ENCODE measurements at places on chromosomes 5 and 9.

DNA sequence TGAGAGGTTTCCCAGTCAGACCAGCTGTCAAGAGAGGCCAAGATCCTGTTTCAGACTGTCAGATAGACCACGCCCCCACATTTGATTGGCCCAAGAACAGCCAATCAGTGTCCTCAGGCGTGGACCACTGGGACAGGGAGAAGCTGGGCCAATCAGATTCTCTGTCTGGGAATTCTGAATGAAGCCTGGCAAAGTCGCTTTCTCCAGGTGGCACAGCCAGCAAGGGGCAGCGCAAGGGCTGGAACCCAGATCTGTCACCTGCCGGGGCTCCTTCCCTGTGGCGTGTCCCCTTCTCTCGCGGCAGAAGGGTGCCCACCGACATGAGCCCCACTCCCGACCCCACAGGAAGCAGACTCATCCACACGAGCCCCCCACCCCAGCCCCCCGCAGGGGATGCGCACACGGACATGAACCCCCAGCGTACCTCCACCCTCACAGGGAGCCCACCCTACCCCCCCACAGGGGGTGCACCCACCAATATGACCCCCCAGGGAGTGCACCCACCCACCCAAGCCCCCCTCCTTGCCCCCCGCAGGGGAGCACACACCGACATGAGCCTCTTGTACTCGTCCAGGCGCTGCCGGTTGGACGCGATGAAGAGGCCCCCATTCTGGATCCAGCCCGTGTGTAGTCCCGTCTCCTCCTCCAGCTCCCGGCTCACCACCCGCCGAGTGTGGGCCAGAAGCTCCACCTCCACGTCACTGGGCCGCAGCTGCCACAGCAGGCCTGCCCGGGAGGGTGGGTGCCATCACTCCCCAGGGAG is 6.1 kb downstream of the SARDH start:
- DNase-seq, result peak; percentile 5

DNA sequence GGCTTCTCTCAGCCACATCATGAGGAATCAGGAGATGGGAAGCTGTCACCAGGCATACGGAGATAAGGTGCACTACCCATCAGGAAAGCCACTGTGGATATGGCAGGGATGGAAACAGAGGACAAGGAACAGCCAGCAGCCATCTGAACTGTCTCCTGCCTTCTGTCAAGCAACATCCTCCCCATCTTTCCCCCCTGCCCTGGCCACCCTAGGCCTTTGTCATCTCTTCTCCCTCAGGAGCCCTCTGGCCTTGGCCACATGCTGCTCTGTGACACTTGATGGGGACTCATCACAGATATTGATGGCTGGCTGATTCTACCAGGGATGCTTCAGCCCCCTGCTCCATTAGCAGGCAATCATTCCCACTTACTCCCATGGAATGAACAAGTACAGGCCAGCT is 21.1 kb upstream of the MEIKIN start:
- DNase-seq, result no peak

- no peak for DNase-seq
Observed at GRCh38 chr9:20593537-20593936, 28.8 kb downstream of the MLLT3 start.

DNA sequence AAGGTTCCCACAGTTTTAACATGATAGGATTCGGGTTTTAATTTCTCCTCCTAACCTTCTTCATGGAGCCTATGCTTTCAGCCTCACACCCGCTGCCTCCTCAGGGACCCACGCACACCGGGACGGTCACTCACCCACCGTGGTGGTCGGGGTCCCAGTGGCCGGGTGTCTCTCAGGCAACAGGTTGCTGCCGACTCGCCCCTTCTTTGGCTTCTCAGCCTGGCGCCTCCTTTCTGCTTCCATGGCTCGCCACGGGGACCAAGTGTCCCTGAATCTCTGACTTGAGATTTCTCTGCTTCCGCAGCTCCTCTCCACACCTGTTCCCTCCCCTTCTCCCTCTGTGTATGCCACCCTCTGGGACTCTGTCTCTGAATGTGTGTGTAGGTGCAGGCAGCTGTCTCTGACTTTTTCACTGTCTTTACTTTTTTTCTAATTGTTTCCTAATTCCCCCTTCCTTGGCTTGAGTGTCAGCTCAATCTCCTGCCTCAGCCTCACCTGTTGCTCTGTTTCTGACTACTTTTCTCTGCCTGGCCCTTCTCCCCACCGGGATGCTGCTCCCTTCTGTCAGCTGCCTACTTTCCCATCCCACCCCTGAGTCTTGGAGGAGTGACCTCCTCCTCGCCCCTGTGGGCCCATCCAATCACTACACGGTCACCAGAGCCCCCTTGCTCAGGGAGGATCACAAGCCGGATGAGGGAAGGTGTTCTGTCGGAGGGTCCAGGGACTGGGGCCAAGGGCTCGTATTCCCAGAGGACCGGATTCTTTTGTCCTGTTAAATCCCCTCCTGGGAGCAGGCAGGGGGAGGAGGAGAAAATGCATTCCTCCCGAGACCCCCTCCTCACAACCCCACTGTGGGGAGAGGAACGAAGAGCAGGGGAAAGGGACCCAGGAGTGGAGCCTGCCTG is at the start of gene PROP1:
TSS of gene PROP1 (minus strand) at position 552 of the 905 bp plus-strand sequence. CDS start at position 243, 309 bp downstream.
- DNase-seq, result no peak

- no peak for DNase-seq
Observed at GRCh38 chr5:1320436-1321344, 24.2 kb downstream of the CLPTM1L start.

GRCh38 chr5:157481265-157481664 is 21.3 kb downstream of the NIPAL4 start:
- no peak for DNase-seq

GRCh38 chr9:113712053-113712452 is 164.1 kb upstream of the ZNF618 start:
- DNase-seq, result no peak

- no peak for DNase-seq
Observed at GRCh38 chr9:110619831-110620230, 40.3 kb upstream of the SVEP1 start.

DNA sequence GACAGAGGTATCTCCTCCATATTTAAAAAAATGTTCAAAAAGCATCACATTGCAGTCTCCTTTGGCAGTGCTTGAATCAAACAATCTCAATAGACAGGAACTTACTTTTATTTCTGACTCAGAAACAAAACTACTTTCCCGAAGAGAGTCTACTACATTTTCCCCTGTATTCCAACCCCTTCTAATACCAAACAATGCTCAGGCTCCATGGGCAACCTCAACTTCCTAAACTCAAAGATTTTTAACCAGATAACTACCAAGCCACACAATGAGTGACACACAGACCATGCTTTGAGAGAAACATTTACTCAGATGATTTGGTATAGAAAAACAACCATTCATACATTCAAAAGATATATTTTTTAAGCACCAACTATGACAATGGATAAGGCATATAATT is 70.5 kb downstream of the APBA1 start:
- DNase-seq, result no peak

- DNase-seq, result no peak
Observed at GRCh38 chr9:29882767-29883166, 2309.5 kb upstream of the C9orf72 start.

DNA sequence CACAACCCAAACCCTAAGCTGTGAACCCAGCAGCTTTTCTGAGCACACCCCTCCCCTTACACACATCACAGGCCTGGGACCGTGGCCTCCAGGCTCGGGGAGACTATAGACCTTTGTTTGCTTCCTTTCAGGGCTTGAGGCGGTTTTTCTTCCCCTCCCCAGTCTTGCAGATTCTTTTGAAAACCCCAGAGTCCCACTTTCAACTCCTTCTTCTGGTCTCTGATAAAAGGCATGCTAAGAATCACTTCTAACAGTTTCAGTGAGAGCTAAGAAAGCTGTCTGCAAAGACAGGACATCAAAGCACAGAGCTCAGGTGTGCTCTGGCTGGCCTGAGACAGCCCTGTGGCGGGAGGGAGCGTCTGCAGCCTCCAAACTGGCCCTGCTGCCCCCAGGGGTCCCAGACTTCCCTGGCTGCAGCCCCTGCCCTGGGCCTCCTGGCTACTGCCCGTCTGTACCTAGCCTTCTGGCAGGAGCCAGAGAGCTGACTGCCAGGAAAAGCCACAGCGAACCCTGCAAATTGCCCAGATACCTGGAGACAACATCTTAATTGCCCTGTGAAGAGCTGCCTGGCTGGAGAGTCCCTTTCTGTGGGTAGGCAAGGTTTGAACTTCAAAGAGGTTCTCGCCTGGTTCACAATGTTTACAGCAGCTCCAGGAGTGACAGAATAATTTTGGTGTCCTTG is 138.9 kb downstream of the GADD45G start:
- DNase-seq, result no peak

DNA sequence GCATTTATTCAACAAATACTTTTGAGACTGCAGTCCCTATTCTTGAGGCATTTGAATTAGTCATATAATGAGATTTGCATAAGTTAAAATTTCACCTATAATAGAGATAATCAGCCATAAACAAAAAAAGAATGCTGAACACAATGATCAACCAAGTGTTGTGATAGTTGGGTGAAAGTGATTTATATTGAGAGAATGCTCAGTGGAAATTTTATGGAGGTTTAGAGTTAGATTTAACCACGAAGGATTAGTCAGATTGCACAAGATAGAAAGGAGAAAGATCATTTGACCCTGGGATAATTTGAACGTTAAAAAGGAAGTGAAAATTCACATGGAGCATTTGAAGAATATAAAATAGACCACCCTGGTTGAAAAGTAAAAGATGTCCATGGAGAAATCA is 356.2 kb downstream of the NPR3 start:
- DNase-seq, result no peak

Measured in NCI-H187 treated with DMSO at 0.1 percent for 48 hours (cell line).